ENCODE measurements at places on chromosomes 4 and X. TPM values are rescaled to one million over a fixed set of nuclear protein-coding genes. Genes with fewer than 3 reads are reported as not detected.

The TMEM31 gene
- total RNA-seq: 0.55 TPM

The FAAH2 gene
- total RNA-seq: 6.9 TPM

The FAM149A gene
- 6.6 TPM for total RNA-seq

The FRMD7 gene
- not detected for total RNA-seq

The PRRG3 gene
- 4.9 TPM for total RNA-seq

The ZFX gene
- total RNA-seq: 70.8 TPM

The HSFX4 gene
- not detected for total RNA-seq

The RHOXF1 gene
- not detected for total RNA-seq

The LRAT gene
- total RNA-seq: 20.4 TPM

The PRKG2 gene
- total RNA-seq: 1.9 TPM

The RAI2 gene
- total RNA-seq: 0.72 TPM

The CLDN22 gene
- total RNA-seq: not detected

The SMIM31 gene
- total RNA-seq: not detected

The ARMCX4 gene
- 17.0 TPM for total RNA-seq

The NIPAL1 gene
- total RNA-seq: 13.1 TPM

The EPHA5 gene
- not detected for total RNA-seq

The MND1 gene
- 21.0 TPM for total RNA-seq

The CITED1 gene
- 1.8 TPM for total RNA-seq

The PPEF2 gene
- not detected for total RNA-seq

The CFP gene
- total RNA-seq: 2.8 TPM

The TRPC5OS gene
- not detected for total RNA-seq

The SERPINA7 gene
- total RNA-seq: not detected

The BMP3 gene
- total RNA-seq: not detected

The COL4A6 gene
- total RNA-seq: 16.7 TPM

The RNF128 gene
- total RNA-seq: 0.09 TPM

The GAGE12E gene
- total RNA-seq: not detected

The RBMXL3 gene
- not detected for total RNA-seq

The ADRA2C gene
- total RNA-seq: 8.6 TPM

The SOD3 gene
- 3.3 TPM for total RNA-seq

The AADAT gene
- total RNA-seq: 14.6 TPM

The DACH2 gene
- total RNA-seq: 1.0 TPM

The ZFP42 gene
- 191 TPM for total RNA-seq

The FGFBP2 gene
- total RNA-seq: not detected

The KDM6A gene
- 42.8 TPM for total RNA-seq

The AMBN gene
- not detected for total RNA-seq

The OSTC gene
- total RNA-seq: 134 TPM

The FGB gene
- total RNA-seq: not detected

The USP17L28 gene
- not detected for total RNA-seq

The UGT2B17 gene
- total RNA-seq: not detected

The ATP2B3 gene
- 0.35 TPM for total RNA-seq

The DCAF12L1 gene
- total RNA-seq: 5.1 TPM

The METAP1 gene
- 63.5 TPM for total RNA-seq

The ABCG2 gene
- total RNA-seq: 1.7 TPM

The ENAM gene
- total RNA-seq: not detected

The OTUD6A gene
- 0.18 TPM for total RNA-seq

The PJA1 gene
- total RNA-seq: 41.4 TPM

The ARHGEF38 gene
- not detected for total RNA-seq

The EXOC1L gene
- not detected for total RNA-seq

The RBBP7 gene
- total RNA-seq: 239 TPM

Data from H9 (cell line).